ENCODE measurements at places on chromosomes 12 and 14.

- no peak for DNase-seq
These were observed 199.8 kb upstream of the PDZRN4 start for GRCh38 chr12:40988355-40988754.

DNA sequence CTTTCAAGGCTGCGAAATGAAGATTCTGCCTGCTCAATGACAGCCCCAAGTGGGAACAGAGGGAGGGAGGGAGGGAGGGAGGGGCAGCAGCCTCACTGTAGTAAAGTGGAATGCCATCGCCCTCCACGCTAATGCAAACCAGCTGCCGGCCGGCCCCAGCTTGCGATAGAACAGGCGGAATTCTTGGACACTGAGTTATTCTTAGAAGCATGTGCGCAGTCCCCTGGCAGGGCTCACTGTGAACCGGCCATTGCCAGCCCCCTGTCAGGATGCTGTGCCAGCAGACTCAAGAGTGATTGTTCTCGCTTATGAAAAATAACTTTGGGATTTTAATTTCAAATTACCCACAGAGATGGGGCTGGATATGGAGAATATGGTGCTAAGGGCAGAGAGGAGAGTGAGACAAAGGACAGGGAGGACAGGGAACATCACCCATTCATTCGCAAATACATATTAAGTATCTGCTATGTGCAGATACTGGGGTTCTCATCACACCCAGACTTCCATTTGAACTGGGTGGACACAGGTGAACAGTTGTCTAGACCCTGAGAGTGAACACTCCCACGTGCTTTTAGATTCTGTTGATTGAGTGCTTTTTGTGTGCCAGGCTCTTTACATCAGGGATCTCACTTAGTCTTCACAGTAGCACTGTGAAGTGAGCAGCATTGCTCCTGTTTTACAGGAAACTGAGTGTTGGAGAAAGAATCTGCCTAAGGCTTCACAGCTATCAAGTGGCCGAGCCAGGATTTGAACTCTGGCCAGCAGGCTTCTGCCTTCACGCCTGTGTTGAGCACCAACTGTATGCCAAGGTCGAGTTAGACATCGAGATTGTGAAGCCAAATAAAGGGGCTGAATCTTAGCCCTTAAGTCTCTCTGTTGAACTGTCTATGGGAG is 192.9 kb downstream of the C12orf75 start:
- no peak for DNase-seq

DNA sequence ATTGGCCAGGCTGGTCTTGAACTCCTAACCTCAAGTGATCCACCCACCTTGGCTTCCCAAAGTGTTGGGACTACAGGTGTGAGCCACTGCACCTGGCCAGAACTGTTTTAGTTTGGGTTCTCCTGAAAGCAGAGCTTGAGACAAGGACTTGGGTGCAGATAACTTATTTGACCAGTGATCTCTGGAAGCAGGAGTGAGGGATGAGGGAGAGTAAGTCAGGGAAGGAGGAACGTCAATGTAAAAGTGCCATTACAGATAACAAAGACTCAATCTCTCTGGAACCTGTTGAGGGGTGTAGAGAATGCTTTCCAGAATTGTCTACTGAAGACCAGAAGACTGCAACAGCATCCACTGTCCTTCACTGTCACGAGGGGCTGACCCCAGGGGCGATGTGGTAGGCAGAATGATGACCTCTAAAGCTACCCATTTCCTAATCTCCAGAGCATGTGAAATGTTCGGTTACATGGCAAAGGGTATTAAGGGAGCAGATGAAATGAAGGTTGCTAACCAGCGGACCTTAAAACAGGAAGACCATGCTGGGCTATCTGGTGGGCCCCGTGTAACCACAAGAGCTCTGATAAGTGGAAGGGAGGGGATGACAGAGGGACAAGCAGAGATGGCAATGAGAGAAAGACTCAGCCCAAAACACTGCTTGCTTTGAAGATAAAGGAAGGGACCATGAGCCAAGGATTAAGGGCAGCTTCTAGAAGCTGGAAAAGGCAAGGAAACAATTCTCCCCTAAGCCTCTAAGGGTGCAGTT is 207.8 kb downstream of the RBM19 start:
- DNase-seq = no peak

DNA sequence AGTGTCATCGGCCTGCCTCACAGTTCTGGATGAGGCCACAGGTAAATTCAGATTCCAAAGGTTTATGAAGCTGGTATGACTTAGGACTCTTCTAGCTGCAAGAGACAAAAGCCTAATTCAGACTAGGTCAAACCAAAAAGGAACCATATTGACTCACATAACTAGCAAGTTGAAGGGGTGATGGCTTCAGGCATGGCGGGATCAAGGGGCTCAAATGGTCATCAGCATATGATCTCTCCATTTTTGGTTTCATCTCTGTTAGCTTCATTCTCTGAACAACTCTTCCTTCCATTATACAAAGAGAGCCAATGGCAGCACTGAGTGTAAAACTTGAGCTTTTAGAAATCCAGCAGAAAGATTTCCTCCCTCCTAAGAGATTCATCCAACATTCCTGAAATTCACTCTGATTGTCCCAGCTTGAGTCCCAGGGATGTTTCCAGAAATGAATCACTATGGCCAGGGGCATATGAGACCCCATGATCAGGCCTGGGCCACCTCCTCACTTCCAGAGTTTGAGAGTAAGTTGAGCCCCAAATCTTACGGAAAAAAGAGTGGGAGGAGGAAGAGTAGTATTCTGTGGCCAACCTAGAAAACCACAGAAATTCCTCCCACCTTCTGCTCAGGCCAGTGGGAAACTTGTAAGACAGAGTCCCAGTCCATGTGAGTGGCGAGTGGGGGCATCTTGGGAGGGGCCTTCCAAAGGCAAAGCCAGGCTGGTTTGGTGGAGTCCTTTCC is 2.0 kb upstream of the MAP1LC3B2 start:
- no peak for DNase-seq

DNA sequence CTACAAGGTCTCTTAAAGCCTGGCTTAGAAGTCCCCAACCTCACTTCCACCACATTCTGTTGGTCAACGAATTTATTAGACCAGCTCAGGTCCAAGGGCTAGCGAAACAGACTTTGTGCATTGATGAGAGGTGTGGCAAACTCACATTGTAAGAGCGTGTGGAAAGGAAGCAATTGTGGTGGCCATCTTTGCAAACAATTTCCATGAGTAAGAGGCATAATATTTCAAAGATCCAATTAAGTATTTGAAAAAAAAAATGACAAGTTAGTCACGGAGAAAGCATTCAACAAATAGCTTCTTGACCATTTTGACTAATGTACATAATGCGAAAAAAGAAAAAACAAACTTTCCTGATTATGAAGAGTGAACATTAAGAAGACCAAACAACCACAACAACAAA is 7.4 kb downstream of the NR1H4 start:
- no peak for DNase-seq

GRCh38 chr14:99744199-99744872 is 48.9 kb upstream of the EML1 start:
- DNase-seq = no peak

GRCh38 chr14:90444077-90444696 is 47.4 kb downstream of the CALM1 start:
- no peak for DNase-seq

- DNase-seq = no peak
These were observed 410.6 kb downstream of the MDGA2 start for GRCh38 chr14:47264842-47265241.

DNA sequence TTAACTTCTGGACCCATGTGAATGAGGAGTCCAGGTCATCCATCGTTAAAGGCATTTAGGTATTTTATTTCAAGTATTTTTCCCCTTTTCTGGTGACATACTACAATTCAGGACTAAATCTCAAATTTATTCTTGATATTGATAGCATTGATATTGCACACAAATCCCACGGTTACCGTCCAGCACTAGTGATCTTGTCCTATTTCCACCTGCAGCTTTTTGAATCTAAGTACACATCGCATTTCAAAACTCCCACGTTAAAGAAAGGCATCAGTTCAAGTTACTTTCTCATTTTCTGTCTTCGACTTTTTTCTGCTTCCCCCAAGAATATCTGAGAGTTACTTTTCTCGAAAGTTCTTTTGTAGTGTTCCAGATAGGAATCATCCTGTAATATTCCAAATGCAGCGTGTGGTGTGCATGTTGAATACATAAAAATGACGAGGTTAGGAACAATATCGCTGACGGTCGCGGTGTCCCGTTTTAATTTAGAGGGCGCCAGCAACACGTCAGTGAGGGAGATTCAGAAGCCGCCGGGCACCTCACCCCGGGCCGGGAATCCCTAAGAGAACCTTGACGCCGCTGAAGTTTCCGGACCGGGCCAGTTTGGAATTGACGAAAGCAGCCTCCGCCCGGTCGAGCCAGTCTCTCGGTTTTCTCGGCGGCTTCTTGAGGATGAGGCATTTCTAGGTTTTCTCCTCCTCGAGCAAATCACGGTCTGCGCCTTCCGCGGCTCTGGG is 569 bp upstream of the RGS6 start:
- DNase-seq = no peak

DNA sequence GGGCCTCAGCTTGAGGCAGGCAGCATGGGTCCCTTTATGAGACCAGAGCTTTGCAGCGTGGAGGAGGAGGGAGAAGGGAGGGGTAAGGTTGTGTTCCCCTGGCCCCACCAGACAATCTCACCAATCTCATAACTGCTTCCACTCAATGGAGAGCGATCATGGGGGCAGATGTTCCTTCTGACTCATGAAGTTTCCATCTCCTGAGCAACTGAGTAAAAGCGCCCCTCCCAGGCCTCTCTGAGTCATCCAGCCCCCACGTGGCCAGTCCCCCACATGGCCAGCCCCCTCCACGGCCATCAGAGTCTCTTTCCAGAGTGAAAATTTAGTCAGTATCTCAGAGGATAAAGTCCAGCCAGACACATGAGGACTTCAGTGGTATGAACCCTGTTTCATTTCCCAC is 39.2 kb upstream of the PLXNC1 start:
- peak; percentile 75 for DNase-seq

- no peak for DNase-seq
These were observed 58.8 kb downstream of the OTX2 start for GRCh38 chr14:56751471-56751870.

- DNase-seq = no peak
These were observed 142.3 kb downstream of the ADGRD1 start for GRCh38 chr12:131095826-131096680.

- DNase-seq = peak; percentile 16
These were observed 488.0 kb upstream of the STXBP6 start for GRCh38 chr14:25537846-25538455.

DNA sequence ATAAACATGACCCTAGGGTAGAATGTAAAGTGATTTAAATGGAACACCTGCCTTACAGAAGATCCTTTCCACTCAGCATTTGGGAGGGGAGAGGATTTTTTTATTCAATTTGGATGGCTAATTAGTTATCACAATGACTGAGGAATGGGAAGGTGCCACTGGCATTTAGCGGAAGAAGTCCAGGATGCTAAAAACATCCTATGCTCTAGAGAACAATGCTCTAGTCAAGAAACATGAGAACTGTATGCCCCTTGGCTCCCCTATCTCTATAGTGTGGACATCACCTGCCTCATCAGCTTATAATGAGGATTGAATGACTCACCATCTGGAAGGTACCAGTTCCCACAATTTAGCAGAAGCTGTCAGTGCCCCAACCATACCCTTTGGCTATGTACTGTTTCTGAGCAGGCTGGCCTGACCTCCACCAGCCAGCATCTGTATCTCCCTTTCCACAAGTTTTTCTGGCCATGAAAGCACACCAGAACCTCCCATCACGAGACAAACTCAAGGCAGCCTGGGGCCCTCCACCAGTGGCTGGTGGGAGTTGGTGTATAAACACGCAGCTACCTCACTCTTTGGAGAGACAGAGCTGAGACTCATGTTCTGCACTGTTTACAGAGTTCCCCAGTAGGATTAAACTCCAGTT is 109.7 kb upstream of the VASH1 start:
- DNase-seq = no peak

- no peak for DNase-seq
These were observed 67.2 kb downstream of the WDR20 start for GRCh38 chr14:102206918-102207317.

DNA sequence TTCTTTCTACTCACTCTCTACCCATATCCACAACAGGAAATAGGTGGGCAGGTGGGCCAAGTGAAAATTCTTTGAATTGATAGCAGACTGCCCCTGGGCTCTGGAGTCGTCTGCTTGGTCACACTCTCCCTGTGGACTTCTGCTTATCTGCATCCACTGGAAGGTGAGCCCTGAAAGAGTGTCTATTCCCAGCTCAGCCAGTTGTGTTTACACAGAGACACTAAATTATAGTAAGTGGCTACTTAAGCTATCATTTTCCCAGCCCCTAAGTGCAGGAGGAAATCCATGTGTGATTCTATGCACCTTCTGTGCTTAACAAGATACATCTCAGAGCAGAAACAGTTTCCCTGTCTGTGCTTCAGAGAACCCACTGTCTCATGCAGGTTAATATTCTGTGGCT is 338.4 kb downstream of the FUT8 start:
- DNase-seq = no peak

DNA sequence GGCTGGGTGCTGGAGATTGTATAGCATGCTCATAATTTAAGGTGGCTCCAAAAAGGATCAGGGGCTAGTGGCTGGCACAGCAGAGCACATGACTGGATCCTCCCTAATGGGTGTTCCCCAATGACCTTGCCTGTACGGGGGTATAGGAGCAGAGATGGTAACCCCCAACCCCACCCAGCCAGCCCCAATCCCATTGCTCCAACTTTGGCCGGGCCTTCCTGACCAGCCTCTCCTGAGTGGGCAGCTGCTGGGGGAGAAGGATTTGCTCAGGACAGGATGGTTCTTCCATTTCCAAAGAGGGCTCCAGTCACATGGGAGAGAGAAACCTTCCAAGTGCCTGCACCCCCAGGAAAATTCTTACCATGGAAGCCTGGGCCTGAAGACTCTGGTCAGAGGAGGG is 15.3 kb upstream of the NR4A1 start:
- no peak for DNase-seq

DNA sequence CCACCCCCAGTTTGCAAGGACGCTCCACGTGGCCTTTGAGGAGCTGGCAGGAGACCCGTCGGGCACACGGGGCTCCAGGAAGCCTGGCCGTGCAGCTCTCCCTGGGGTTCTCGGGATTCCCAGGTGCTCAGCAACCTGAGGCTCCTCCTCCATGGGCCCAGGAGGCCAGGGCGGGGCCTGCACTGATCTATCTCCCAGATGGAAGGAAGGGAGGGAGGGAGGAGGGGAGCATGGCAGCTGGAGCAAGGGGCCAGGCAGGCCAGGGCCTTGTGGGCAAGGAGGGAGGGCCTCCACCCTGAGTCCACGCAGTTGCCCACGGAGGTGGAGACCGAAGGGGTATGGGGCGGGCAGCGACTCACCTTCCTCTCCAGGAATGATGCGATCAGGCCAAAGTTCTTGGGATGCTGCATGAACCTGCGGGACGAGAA is 127.3 kb downstream of the RFLNA start:
- no peak for DNase-seq

DNA sequence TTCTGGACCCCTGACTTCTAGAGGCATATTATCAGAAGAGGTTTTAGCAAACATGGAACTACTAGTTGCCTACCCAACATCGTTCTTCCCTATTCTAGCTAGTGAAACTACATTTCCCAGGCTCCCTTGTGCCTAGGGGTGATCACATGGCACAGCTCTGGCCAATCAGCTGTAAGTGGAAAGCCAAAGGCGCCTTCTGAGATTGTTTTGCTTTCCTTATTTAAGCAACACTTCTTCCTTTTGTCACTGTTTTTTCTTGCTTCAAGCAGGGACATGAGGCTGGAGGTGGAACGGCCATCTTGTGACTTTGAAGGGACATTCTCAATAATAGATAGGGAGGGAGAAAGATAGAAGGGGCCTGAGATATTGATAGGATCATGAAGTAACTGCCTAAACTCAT is 136.7 kb downstream of the ZNF664 start:
- peak; percentile 10 for DNase-seq

- no peak for DNase-seq
These were observed 356.4 kb upstream of the PRICKLE1 start for GRCh38 chr12:42945927-42946326.

- no peak for DNase-seq
These were observed 142.7 kb downstream of the TTLL5 start for GRCh38 chr14:75803765-75804164.

GRCh38 chr14:100691395-100692056 is 35.2 kb upstream of the DLK1 start:
- no peak for DNase-seq
